ENCODE measurements at places on chromosomes 11 and 22.

- DNase-seq = no peak
Measured at GRCh38 chr11:65821107-65821506, 12.7 kb upstream of the SNX32 start.

DNA sequence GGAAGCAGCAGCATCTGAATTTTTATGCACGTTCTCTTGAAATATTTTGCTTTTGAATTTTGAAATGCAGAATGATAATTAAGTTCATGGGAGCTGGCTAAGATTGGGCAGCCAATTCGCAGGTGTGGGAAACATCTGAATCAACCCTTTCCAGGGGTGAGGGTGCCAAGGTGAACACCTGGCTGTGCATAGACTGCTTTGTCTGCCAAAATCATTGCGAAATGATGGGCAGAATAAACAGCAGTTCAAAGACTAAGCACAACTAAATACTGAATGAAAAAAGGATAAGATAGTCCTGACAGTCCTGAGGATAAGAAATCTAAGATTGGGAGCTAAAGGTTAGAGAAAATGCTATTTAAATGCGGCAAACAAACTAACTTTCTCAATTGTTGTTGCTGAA lies 813.3 kb upstream of the RAG2 start:
- DNase-seq = no peak

DNA sequence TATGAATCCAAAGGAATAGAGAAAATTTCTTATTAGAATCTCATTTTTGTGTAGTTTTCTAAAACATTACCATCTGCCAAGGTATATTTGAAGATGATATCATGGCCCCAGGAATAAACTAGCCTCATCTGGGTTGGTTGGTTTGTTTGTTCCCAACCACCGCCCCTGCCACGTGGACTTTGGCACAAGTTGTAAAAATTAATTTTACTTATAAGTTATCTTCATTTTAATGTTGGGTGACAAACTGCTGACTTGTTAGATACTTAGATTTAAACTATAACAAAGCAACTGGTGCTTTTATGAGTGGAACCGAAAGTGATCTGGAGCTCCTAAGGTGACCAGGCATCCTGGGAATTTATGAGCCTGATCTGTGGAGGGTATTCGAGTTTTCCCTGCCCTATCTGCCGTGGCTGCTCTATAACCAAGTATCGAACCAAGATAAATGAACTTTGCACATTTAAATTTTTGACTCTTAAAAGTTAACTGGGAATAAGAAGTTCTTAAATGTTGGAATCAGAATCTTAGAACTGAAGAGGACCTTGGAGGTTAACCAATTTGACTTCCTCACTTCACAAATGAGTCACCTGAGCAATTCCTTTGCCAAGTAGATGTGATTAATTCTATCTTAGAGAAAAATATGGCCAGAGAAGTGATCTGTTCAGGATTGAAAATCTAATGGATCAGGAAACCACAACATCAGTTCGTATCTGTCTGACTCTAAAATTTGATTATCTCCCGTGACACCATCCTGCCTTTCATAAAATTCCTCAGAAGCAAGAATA lies 129.1 kb upstream of the ARHGAP42 start:
- DNase-seq = no peak

- DNase-seq = no peak
Measured at GRCh38 chr11:45647786-45648185, 17.6 kb downstream of the CHST1 start.

- DNase-seq = no peak
Measured at GRCh38 chr22:25881210-25881755, 139.3 kb downstream of the MYO18B start.

DNA sequence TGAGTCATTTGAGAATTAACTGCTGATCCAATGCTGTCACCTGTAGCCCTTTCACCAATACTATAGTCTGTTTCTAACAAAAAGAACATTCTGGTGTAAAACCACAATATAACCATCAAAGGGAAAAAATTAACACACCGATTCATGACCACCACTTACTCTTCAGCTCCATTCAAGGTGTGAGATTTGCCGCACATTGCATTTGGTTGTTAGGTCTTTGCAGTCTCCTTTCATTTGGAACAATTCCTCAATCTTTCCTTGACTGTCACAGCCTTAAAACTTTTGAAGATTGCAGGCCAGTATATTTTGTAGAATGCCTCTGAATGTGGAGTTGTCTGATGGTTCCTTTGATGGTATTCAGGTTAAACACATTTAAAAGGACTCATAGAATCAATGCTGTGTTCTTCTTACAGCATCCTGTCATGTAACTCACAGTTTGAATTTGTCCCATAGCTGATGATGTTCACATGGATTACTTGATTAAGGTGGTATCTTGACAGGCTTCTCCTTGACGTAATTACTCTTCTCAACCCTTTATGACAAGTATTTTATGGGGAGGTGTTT lies 63.6 kb downstream of the TNRC6B start:
- DNase-seq = no peak

DNA sequence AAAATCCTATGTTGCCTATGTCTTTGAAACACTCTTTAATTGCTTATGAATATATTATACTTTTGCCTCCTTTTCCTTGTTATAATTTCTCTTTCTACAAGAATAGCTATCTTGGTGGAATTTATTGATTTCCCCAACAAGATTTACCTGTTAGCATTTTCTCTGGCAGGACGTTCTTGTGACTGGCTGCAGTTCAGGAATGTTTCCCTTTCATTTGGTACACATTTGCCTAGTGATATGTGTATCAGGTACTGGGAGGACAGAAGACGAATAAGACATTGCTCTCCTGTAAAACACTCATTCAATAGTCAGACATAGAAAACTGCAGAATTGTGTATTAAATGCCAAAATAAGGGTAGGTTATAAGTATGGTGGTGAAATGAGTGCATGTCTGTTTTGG lies 279.9 kb downstream of the FAT3 start:
- DNase-seq = no peak

GRCh38 chr11:76777876-76778275 lies 5.3 kb upstream of the TSKU start:
- DNase-seq = no peak

- DNase-seq = no peak
Measured at GRCh38 chr11:35141571-35141971, 2.6 kb downstream of the CD44 start.

- no peak for DNase-seq
Measured at GRCh38 chr11:133718831-133719230, 126.5 kb downstream of the SPATA19 start.

- no peak for DNase-seq
Measured at GRCh38 chr11:83680321-83680720, 394.2 kb upstream of the CCDC90B start.

- DNase-seq = peak; percentile 86
Measured at GRCh38 chr11:65646958-65647701, 9.2 kb downstream of the SIPA1 start.

DNA sequence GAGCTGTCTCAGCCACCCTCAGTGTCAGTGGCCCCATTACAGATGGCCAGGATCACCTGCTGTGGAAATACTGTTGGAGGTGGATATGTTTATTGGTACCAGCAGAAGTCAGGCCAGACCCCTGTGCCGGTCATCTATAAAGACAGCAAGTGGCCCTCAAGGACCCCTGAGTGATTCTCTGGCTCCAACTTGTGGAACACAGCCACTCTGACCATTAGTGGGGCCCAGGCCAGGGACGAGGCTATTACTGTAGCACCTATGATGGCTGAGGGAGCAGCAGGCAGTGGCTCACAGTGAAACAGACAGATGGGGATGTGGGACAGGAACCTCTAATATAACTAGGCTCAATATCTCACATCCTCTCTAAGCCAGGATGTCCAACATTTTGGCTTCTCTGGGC lies 25.5 kb upstream of the GGTLC2 start:
- DNase-seq = no peak

- DNase-seq = no peak
Measured at GRCh38 chr11:111452146-111452545, 60.0 kb downstream of the BTG4 start.

GRCh38 chr11:12792590-12792989 lies 118.4 kb downstream of the TEAD1 start:
- no peak for DNase-seq

- peak; percentile 83 for DNase-seq
Measured at GRCh38 chr11:44427432-44427831, 117.5 kb upstream of the ALX4 start.

DNA sequence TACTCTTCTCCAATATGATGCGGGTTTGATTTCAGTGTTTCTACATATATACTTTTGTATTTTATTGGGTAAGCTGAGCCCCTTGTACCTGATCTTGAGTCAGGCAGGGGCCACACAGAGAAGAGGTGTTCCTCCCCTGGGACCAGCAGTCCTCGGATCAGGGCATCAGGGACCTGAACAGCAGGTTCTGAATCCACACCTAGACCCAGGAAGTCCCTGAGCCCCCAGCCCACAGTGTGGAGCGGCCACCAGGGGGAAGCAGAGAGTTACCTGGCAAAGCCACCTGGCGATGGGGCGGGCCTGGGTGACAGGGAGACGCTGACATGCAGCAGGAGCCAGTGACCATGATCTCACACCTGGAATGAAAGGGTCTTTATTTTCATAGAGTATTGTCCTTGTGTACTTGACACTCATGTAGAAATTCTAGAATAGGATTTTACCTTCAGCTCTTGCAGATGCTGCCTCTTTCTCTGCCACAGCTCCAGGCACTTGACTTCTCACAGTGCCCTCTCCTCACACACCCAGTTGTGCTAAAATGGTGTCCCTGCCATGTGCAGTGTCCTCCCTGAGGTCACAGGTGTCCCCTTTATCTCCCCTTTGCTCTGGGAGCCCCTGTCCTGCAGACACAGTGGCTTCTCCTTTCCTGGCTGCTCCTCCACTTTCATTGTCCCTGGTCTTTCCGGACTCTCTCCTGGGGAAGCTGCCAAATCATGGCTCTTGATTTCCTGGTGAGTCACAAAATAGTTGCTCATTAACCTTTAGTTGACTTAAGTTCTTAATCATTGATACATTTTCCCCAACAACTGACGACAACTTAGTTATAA lies 48.5 kb downstream of the GGTLC2 start:
- peak; percentile 86 for DNase-seq

- DNase-seq = peak; percentile 97
Measured at GRCh38 chr11:10808553-10809372, at the start of gene EIF4G2. EIF4G2 (minus strand) TSS chr11:10808926.

GRCh38 chr11:131748151-131749050 lies 378.0 kb downstream of the NTM start:
- peak; percentile 84 for DNase-seq

DNA sequence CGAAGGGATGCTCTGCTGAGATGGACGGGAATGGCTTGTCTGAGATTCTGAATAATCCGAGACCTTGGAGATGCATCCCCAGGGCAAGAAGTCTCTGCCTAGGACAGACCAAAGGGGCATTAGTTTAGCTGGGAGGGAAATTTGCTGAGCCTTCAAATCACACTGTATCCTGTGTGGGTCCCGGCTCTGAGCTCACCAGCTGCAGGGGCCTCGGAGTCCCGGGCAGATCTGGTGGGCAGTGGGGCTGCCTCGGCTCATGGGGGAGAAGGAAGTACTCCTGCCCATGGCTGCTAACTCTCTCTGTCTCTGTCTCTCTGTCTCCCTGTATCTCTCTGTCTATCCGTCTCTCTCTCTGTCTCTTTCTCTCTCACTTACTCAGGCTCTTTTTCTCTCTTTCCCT lies 522.4 kb downstream of the TBC1D22A start:
- no peak for DNase-seq

- no peak for DNase-seq
Measured at GRCh38 chr11:45158891-45159605, 12.6 kb downstream of the PRDM11 start.

GRCh38 chr11:74332291-74332690 lies 20.9 kb upstream of the P4HA3 start:
- DNase-seq = no peak

DNA sequence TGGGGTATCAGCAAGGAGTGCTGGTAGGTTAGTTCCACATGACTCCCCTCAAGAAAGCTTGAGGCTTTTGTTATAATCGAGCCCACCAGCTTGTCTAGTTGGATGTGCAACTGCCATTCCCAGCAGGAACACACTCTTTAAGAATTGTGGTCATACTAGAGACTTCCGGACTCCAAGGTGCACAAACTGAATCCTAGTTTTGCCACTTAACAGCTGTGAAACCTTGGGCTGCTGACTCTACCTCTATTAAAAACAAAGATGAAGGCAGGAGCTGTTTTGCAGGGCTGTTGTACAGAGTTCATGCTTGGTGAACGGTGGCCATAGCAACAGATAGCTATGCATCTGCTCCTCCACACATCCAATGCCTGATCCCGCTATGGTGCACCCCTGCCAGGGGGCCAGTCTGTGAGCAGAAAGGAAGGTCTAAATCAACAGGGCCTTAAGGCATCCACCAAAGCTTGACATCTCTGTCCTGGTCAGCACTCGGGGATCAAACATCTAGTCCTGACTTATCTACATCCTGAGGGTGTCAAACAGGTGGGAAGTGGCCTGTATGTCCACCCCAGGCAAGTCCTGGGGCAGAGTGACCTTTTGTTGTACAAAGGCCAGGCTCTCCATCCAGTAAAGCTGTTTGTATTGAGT lies 36.4 kb downstream of the DKK3 start:
- no peak for DNase-seq

DNA sequence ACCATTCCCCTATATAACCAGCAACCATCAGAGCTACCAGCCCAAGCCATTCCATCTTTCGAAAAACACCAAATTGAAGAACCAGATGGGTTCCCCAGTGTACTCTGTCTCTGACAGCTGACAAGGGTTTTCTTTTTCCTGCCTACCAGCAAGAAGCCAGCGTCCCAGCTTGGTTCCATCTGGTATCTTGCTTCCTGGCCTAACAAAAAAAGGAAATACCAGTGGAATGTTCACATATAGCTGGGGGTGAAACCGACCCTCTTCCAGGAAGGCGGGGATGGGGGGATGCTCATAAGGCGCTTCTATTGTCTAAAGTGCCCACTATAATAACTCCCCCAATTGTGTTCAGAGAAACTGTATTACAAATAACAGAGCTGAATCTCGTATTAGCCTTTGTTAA lies 172.3 kb downstream of the LDLRAD3 start:
- no peak for DNase-seq

DNA sequence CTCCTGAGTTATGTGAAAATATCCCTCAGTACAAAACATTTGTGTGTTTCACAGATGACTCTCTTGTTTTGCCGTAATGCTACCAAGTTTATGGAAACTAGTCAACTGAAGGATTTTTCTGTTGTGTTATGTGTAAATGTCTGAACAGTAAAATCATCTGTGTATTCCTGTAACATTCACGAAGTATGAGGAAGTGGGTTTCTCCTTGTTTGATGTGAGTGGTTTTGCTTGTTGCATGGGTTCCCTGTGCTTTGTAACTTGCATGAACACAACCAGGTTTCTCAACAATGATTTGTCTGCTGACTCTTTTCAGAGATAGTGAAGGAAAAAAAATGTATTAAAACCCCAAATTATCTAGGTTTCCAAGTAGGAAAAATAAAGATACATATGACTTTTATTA lies 138.1 kb downstream of the PGR start:
- no peak for DNase-seq

GRCh38 chr11:133681901-133682300 lies 149.6 kb upstream of the OPCML start:
- DNase-seq = peak; percentile 55

DNA sequence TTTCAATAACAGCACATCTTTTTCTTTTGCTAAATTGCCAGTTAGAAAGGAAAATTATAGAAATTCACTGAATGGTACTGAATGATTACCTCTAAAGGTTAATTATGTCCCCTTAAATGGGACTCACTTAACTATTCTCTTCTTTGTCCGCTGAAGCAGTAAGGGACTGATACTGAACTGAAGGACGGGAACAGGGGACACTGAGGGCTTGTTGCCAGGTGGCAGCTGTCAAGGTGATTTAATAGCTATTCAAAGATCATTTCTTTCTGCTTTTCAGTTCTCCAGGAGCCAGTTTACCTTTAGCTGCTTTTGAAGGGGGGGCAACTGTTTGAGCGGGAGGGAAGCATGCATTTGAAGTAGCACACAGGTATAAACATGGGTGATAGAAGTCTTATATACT lies 325.4 kb upstream of the CCDC90B start:
- no peak for DNase-seq

GRCh38 chr11:95647355-95647754 lies 142.2 kb downstream of the FAM76B start:
- DNase-seq = no peak

Measured in GM23338 (cell line).